ENCODE measurements at places on chromosomes 5 and 9. TPM values are rescaled to one million over a fixed set of nuclear protein-coding genes. Genes with fewer than 3 reads are reported as not detected.

DNA sequence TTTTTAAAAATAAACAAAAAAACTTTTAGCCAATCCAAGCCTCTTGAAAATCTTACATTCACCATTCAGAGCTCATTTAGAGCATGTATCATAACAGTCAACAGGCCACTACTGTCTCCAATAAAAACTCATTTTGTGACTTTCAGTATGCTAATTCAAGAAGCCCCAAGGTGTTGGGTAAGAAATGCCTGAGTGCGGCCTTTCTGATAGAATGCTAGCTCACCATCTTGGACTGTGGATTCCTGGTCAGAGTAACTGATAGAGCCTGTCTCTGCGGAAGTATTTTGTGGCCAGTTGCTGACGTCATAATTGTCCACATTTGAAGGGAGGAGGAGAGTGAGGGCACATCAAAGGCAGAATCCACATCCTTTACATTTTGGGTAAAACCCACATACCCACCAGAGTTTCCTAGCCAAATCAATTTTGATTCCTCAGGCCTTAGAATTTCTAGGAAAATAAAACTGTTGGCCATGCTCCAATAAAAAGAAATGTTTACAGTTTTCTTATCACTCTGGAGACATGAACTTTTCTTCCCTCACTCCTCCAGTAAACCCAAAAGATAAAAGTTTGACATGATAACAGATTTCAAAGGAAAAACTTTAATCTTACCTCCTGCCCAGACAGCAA lies 41.1 kb upstream of the ERCC6L2 start:
- H3K4me1 ChIP-seq = no peaks in the 10 kb centered on the region
- H3K27ac ChIP-seq = no peak overlapping the region
- no peaks in the 10 kb centered on the region for H3K27me3 ChIP-seq
- no peak overlapping the region for H3K4me3 ChIP-seq
- H3K36me3 ChIP-seq = no peaks in the 10 kb centered on the region

DNA sequence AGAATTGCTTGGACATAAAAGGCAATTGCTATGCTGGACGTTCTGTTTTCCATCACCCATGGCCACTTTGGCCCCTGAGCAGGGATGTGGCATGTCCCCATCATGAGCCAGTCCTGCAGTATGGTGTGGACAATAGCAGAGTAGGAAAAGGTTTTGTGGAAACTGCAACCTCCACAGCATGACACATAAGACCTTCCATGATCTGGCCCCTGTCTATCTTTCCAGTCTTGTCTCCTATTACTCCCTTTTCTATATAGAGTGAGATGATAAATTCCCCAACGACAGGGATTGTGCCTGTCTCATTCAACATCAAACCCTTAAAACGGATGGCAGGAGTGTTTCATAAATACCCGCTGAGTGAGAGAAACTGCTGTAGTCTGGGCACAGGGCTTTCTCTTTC lies 174.7 kb upstream of the PTCH1 start:
- no peak overlapping the region for H3K4me3 ChIP-seq
- no peaks in the 10 kb centered on the region for H3K4me1 ChIP-seq
- no peaks in the 10 kb centered on the region for H3K27me3 ChIP-seq
- H3K36me3 ChIP-seq = no peaks in the 10 kb centered on the region
- no peak for DNase-seq

GRCh38 chr5:65137631-65138030 lies 344.1 kb downstream of the ADAMTS6 start:
- H3K27ac ChIP-seq = no peak overlapping the region
- H3K36me3 ChIP-seq = no peaks in the 10 kb centered on the region
- no peak for DNase-seq
- H3K4me1 ChIP-seq = no peaks in the 10 kb centered on the region
- no peaks in the 10 kb centered on the region for H3K27me3 ChIP-seq

The PCDHGC3 gene
- 0.16 TPM for total RNA-seq

The HMMR gene
- total RNA-seq = 0.38 TPM

- no peak within 1 kb of the TSS for H3K27ac ChIP-seq
- no peaks in the 10 kb centered on the region for H3K27me3 ChIP-seq
- no peak within 1 kb of the TSS for H3K4me3 ChIP-seq
- H3K4me1 ChIP-seq = peaks cover 2% of the 10 kb centered on the region
- DNase-seq = no peak
Measured at GRCh38 chr5:150661086-150661485, at the start of gene MYOZ3. MYOZ3 (plus strand) TSS chr5:150661251; CDS start chr5:150662942, 1,691 bp downstream.

DNA sequence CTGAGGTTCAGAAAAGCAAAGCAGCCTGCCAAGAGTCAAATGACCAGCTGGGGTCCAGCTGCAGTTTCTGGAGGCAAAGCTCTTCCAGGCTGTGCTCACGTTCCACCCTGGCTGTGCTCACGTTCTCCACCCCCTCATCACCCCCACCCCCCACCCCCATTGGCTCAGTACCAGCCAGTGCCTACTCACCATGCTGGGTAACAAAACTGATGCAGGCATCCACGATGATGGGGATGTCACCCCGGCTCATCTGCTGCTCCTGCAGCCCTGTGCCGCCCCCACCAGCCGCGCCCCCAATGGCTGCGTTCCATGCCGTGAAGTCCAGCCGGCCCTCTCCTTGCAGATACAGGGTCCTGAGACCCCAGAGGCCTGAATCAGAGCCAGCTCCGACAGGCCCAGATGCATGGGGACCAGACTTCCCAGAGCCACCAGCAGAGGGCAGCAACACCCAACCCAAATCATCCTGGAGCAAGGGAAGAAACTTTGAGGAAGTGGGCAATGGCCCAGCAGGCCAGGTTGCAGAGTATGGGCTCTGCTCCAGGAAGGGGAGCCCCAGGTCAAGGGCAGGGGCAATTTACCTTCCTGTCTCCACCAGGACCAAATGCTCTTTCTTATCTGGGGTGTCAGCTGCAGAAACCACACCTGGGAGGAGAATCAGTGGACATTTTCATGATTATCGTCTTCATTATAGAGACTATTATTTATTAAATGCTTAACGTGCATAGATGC lies 13.7 kb upstream of the FCHSD1 start:
- H3K4me1 ChIP-seq = no peaks in the 10 kb centered on the region
- H3K27ac ChIP-seq = no peak overlapping the region
- H3K27me3 ChIP-seq = no peaks in the 10 kb centered on the region
- no peak overlapping the region for H3K4me3 ChIP-seq

- H3K27me3 ChIP-seq = no peaks in the 10 kb centered on the region
- no peak overlapping the region for H3K27ac ChIP-seq
- no peak overlapping the region for H3K4me3 ChIP-seq
- H3K4me1 ChIP-seq = no peaks in the 10 kb centered on the region
- DNase-seq = no peak
Measured at GRCh38 chr5:60529001-60529400, 171.0 kb downstream of the DEPDC1B start.

DNA sequence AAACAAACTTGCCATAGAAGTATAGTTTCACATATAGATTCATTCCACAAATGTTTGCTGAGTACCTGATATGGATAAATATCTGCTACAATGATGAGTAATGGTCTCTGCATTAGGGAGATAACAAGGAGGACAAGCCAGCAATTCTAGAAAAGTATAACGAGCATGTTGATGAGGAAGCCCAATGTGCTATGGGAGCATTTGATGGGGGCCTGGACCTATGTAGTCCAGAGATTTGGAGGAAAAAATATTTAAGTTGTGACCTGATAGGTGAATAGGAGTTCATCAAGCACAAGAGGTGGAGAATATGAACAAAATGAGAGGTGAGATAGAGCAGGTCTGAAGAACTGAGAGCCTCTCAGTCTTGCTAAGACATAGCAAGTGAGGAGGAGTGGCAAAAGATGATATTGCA lies 14.4 kb upstream of the TMEM245 start:
- no peak overlapping the region for H3K27ac ChIP-seq
- no peak overlapping the region for H3K4me3 ChIP-seq
- no peak for DNase-seq
- H3K36me3 ChIP-seq = no peaks in the 10 kb centered on the region

DNA sequence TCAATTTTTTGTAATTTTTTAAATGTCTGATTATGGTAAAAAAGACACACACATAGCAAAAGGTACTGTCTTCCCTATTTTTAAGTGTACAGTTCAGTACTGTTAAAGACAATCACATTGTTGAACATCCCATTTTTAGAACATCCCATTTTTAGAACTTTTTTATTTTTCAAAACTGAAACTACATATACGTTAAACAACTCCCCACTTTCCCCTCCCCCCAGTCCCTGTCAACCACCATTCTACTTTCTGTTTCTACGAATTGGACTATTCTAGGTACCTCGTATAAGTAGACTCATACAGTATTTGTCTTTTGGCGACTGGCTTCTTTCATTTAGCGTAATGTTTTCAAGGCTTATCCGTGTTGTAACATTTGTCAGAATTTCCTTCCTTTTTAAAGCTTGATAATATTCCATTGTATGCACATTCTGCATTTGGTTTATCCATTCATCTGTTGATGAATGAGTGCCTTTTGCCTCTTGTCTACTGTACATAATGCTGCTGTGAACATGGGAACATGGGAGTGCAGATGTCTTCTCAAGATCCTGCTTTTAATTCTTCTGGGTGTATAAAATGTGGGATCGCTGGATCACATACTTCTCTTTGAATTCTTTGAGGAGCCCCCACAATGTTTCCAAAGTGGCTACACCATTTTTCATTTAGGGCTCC lies 154.0 kb downstream of the PIK3R1 start:
- no peaks in the 10 kb centered on the region for H3K4me1 ChIP-seq
- peak overlapping the region; percentile 26 for H3K4me3 ChIP-seq
- peak; percentile 50 for DNase-seq
- H3K27me3 ChIP-seq = no peaks in the 10 kb centered on the region

DNA sequence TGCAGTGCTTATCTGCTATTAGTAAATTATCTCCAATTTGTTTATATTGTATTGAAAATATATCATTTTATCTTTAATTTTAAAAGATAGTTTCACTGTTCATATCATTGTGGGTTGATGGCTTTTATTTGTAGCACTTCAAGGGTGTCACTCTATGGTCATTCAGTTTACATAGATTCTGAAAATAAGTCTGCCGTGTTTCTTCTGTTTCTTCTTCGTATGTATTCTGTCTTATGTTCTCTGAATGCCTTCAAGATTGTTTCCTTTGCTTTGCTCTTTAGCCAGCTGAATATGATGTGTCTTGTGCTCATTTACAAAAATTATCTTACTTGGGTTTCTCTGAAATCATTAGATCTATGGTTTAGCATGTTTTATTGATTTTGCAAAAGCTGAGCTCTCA lies 359.9 kb downstream of the CYLC2 start:
- no peak for DNase-seq
- H3K36me3 ChIP-seq = no peaks in the 10 kb centered on the region
- H3K27ac ChIP-seq = no peak overlapping the region
- no peaks in the 10 kb centered on the region for H3K27me3 ChIP-seq
- no peaks in the 10 kb centered on the region for H3K4me1 ChIP-seq
- H3K4me3 ChIP-seq = no peak overlapping the region

All from naive thymus-derived CD4-positive, alpha-beta T cell (primary cell).